ENCODE measurements at places on chromosomes 2 and 18. TPM values are rescaled to one million over a fixed set of nuclear protein-coding genes. Genes with fewer than 3 reads are reported as not detected.

DNA sequence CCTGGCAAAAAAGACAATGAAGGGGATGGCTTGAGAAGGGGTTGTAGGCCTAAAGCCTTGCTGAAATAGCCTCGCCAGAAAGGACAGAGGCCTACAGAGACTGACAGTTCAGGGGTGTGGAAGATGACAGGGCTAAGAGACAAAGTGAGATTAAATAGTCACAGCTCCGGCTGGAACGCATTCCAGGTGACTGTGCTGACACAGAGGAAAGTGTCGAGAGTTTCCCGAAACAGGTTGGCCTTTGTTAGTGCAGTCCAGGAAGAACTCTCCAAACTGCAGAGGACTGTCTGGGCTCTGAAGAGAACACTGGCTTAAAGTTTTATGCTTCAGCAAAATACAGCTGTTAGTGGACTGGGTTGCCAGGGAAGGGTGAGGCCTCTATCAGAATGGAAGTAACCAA, 52.8 kb downstream of the METTL4 start:
- no peak overlapping the region for H3K4me3 ChIP-seq
- H3K27me3 ChIP-seq: no peaks in the 10 kb centered on the region
- H3K4me1 ChIP-seq: no peaks in the 10 kb centered on the region
- no peaks in the 10 kb centered on the region for H3K36me3 ChIP-seq
- no peak overlapping the region for H3K27ac ChIP-seq

TNS1 gene
- total RNA-seq: 356 TPM

GRCh38 chr2:11203480-11203879, 48.2 kb downstream of the SLC66A3 start:
- H3K27ac ChIP-seq: no peak overlapping the region
- H3K4me1 ChIP-seq: no peaks in the 10 kb centered on the region
- no peak for DNase-seq
- no peak overlapping the region for H3K4me3 ChIP-seq

DNA sequence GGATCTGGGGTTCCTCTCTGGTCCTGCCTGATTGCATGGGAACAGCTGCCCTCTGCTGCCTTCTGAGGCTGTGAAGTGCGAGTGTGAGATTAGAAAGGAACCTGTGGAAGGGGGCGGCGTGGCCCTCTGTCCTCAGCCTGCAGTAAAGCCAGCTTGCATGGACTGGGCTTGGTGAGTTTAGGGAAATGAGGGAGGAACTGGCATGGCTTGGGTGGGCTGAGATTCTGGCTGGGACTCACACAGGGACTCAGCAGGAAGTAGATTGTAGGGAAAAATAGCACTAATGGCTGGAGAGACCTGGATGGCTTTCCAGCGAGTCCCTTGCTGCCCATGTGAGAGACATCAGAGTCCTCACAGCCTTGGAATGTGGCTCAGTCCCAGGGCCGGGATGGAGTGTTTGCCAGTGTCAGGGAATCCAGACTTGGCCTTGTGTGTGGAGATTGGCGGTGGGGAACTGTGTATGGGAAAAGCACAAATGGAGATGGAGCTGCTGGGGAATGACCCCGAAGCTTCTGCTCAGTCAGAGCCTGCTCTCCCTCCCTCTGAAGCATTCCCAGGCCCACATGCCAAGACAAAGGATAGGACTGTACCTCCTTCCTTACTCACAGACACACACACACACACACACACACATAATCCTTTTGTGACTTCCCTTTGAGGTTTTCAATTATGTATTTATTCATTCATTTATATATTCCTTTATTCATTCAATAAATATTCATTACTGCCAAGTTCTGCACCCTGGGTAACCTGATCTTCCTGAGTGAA, 115.4 kb downstream of the ACAA2 start:
- H3K27me3 ChIP-seq: no peaks in the 10 kb centered on the region
- H3K4me3 ChIP-seq: no peak overlapping the region
- no peaks in the 10 kb centered on the region for H3K36me3 ChIP-seq
- DNase-seq: no peak

PTPN4 gene
- total RNA-seq: 35.2 TPM

EFHD1 gene
- 44.4 TPM for total RNA-seq

AP1S3 gene
- total RNA-seq: 2.5 TPM

SCN7A gene
- 115 TPM for total RNA-seq

DNA sequence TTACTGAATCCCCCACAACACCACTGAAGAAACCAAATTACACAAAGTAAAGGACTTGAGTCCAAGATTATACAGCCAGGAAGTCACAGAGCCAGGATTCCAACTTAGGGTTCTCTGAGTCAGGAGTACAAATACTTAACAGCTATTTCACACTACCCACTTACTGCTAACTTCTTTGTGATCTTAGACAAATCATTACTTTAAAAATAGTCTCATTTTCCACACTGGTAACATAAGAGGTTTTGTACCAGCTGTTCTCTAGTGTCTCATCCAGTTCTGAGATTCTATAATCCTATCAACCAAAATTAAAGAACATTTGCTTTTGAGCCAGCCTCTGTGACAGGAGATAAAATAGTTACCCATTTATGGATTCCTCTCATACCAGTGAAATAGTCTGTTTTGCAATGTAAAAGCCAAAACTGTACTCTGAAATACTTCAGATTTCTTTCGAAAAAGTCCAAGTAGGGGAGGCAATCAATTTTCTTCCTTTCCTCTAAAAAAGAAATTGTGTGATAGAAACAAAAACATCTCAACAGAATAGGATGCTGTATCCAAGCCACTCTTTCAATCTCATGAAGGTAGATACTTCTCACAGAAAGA, 157.6 kb downstream of the LRATD1 start:
- no peaks in the 10 kb centered on the region for H3K4me1 ChIP-seq
- no peaks in the 10 kb centered on the region for H3K36me3 ChIP-seq
- no peak for DNase-seq
- no peak overlapping the region for H3K4me3 ChIP-seq
- no peaks in the 10 kb centered on the region for H3K27me3 ChIP-seq
- H3K27ac ChIP-seq: no peak overlapping the region

GRCh38 chr2:14601156-14601770, 31.3 kb upstream of the LRATD1 start:
- H3K27ac ChIP-seq: no peak overlapping the region
- no peaks in the 10 kb centered on the region for H3K36me3 ChIP-seq
- no peak for DNase-seq
- no peak overlapping the region for H3K4me3 ChIP-seq
- H3K4me1 ChIP-seq: no peaks in the 10 kb centered on the region

LAMA3 gene
- total RNA-seq: 20.5 TPM

- H3K27ac ChIP-seq: no peak overlapping the region
- H3K4me1 ChIP-seq: peaks cover 1% of the 10 kb centered on the region
- H3K4me3 ChIP-seq: no peak overlapping the region
Measured at GRCh38 chr2:190682168-190682567, 33.3 kb downstream of the NAB1 start.

- no peaks in the 10 kb centered on the region for H3K27me3 ChIP-seq
- H3K36me3 ChIP-seq: no peaks in the 10 kb centered on the region
- H3K4me3 ChIP-seq: no peak overlapping the region
Measured at GRCh38 chr2:102834523-102835273, 72.9 kb downstream of the TMEM182 start.

DNA sequence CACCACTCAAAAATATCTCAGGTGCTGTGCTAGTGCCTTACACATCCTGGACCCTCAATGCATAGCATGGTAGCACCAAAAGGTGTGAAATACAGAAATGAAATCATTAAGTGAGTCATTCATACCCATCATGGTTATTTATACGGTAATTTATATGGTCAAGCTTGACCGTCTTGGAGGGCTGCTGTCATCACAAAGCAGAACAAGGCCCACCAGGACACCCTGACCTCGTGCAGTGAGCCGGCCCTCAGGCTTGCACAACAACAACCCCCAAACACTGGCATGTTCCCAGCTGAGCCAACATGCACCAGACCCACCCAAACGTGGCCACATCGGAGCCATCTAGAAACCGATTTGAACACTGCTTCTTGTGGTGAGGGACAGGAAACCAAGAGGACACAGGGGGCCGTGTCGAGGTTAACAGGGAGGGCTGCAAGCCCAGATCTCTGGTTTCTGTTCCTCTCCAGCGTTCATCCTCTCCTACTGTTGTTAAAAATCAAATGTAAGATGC, 378.5 kb upstream of the ID2 start:
- DNase-seq: no peak
- H3K4me3 ChIP-seq: no peak overlapping the region
- no peak overlapping the region for H3K27ac ChIP-seq
- H3K36me3 ChIP-seq: no peaks in the 10 kb centered on the region

- no peaks in the 10 kb centered on the region for H3K4me1 ChIP-seq
- H3K27ac ChIP-seq: no peak overlapping the region
- DNase-seq: no peak
Measured at GRCh38 chr2:148135705-148136104, 114.8 kb downstream of the MBD5 start.

DNA sequence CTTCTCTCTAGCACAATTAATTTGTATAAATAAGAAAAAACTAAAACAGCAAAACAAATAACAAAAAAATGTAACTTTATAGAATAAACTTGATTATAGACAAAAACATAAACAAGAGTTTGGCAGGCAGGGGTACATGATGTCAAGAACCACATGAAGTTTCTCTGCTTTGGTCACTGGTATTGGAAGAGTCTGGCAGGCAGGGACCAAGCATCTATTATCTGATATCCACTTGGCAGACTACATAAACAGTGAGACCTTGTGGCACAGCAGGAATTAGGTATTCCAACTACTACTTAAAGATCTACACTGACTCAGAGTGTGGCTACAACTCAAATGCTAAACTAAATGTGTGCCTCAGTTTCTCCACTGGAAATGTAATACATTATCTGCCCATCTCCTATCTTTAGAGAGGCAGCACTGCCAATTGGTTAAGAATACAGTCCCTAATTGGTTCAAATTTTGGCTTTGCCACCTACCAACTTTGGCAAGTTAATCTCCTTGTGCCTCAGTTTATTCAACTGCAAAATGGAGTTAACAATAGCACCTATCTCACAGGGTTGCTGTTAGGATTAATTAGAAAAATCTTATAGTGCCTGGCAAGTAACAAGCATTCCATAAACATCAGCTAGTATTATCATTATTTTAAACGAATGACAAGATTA, 2.7 kb downstream of the MAP4K3 start:
- H3K4me1 ChIP-seq: peaks cover 8% of the 10 kb centered on the region
- DNase-seq: no peak
- H3K27me3 ChIP-seq: no peaks in the 10 kb centered on the region
- H3K4me3 ChIP-seq: no peak overlapping the region
- H3K36me3 ChIP-seq: no peaks in the 10 kb centered on the region

GRCh38 chr2:36355890-36356297, 316 bp downstream of the CRIM1 start:
- peak overlapping the region; percentile 68 for H3K4me3 ChIP-seq
- peak overlapping the region; percentile 85 for H3K27ac ChIP-seq
- H3K27me3 ChIP-seq: no peaks in the 10 kb centered on the region

MC4R gene
- not detected for total RNA-seq

SPP2 gene
- not detected for total RNA-seq

- no peaks in the 10 kb centered on the region for H3K36me3 ChIP-seq
- no peak overlapping the region for H3K27ac ChIP-seq
Measured at GRCh38 chr2:190351955-190352354, 8.6 kb downstream of the INPP1 start.

WDR54 gene
- 16.1 TPM for total RNA-seq

NCKAP1 gene
- 122 TPM for total RNA-seq

DNA sequence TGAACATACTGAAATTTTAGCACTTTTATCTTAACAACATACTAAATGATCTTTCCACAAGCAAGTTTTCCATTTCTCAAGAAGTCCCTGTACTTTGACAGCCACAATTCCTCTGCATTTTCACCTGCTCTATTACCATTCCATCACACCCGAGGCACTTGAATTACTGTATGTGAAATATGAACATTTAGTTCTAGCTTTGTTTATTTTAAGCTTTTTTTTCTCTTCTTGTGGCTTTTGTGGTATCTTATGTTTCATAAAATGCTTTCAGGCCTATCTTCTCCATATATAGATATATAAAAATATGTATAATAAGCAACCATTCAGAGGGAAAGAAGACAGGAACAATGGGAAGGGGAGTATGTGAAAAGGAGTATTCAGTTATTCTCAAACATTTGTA, 693.9 kb downstream of the SATB2 start:
- no peaks in the 10 kb centered on the region for H3K27me3 ChIP-seq
- H3K4me1 ChIP-seq: no peaks in the 10 kb centered on the region
- H3K4me3 ChIP-seq: no peak overlapping the region
- H3K36me3 ChIP-seq: no peaks in the 10 kb centered on the region
- no peak overlapping the region for H3K27ac ChIP-seq

GRCh38 chr2:10871978-10872377, 39.8 kb upstream of the KCNF1 start:
- H3K36me3 ChIP-seq: no peaks in the 10 kb centered on the region
- no peak overlapping the region for H3K27ac ChIP-seq
- no peaks in the 10 kb centered on the region for H3K27me3 ChIP-seq
- no peaks in the 10 kb centered on the region for H3K4me1 ChIP-seq
- no peak for DNase-seq

- H3K4me3 ChIP-seq: no peak overlapping the region
- no peaks in the 10 kb centered on the region for H3K27me3 ChIP-seq
- H3K36me3 ChIP-seq: no peaks in the 10 kb centered on the region
Measured at GRCh38 chr18:31645411-31645810, 39.0 kb downstream of the B4GALT6 start.

GRCh38 chr2:136045835-136046570, 60.6 kb upstream of the DARS1 start:
- H3K4me3 ChIP-seq: no peak overlapping the region
- no peaks in the 10 kb centered on the region for H3K36me3 ChIP-seq
- no peaks in the 10 kb centered on the region for H3K4me1 ChIP-seq
- DNase-seq: no peak

DNA sequence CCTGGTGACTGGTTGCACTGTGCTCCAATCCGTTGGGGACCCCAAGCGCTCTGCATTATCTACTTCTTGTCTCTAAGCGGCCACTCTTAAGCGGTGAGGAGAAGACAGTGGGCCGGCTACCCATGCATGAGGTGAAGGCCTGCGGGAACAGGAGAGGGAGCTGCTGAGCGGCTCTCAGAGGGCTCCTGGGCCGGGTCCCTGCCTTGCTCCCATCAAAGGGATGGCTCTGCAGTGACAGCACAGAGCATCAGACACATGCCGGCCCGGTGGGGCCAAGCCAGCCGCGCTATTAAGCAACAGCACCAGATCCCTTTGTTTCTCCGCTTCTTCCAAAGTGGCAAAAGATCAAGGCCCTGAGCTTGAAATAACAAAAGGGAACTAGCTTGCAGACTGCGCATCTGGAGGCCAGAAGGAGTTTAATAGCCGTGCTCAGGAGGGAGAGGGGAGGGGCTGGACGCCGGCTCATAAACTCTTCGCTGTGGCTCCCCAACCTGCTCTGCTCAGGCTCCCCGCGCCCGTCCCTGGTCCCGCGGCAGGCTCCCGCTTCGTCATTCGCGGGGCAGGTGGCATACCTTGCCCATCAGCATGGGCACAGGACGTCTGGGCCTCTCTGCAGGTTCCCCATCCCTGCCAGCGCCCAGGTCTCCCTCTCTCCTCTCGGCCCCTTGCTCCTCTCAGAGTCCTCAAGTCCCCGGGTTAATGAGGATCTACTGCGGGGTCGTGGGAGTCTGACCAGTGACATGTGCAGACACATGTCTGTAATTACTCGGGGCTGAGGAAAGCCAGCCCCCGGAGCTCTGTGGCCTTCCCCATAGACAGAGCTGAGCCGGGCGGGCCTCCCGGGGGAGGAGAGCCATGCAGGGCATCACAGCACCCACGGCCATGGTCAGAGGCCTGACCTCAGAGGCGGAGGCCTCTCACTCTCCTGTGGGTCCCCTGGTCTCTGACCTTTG, 96.7 kb downstream of the ASB1 start:
- no peak overlapping the region for H3K4me3 ChIP-seq
- H3K27me3 ChIP-seq: no peaks in the 10 kb centered on the region

POTEJ gene
- not detected for total RNA-seq

Data from ovary (tissue), 10 donors.